ENCODE measurements at places on chromosomes 1 and 21.

DNA sequence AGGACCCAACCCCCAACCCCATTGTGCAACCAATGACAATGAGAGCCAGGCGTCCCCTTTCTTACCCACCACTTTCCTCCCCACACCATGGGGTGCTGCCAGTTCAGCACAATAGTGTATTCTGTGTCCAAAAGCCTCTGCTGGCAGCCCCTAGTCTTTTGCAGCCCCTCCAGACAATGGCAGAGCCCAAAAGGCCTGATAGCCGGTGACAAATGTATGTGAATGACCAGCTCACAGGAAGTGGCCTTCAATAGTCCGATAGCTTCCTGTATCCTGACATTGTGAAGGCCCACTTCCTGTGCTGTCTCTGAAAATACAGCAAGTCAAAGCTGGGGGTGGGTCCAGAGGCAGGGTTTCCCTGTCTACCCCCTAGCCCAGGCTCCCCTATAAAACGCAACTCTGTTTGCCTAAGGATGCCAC, 16.6 kb downstream of the SMIM12 start:
- DNase-seq = no peak

GRCh38 chr1:232669981-232670747, 40.2 kb upstream of the SIPA1L2 start:
- DNase-seq = no peak

- no peak for DNase-seq
Observed at GRCh38 chr1:160325252-160325651, 17.8 kb downstream of the COPA start.

GRCh38 chr1:15826810-15827507, 19.5 kb upstream of the UQCRHL start:
- no peak for DNase-seq

GRCh38 chr1:45047032-45047431, 35.0 kb downstream of the UROD start:
- DNase-seq = no peak

DNA sequence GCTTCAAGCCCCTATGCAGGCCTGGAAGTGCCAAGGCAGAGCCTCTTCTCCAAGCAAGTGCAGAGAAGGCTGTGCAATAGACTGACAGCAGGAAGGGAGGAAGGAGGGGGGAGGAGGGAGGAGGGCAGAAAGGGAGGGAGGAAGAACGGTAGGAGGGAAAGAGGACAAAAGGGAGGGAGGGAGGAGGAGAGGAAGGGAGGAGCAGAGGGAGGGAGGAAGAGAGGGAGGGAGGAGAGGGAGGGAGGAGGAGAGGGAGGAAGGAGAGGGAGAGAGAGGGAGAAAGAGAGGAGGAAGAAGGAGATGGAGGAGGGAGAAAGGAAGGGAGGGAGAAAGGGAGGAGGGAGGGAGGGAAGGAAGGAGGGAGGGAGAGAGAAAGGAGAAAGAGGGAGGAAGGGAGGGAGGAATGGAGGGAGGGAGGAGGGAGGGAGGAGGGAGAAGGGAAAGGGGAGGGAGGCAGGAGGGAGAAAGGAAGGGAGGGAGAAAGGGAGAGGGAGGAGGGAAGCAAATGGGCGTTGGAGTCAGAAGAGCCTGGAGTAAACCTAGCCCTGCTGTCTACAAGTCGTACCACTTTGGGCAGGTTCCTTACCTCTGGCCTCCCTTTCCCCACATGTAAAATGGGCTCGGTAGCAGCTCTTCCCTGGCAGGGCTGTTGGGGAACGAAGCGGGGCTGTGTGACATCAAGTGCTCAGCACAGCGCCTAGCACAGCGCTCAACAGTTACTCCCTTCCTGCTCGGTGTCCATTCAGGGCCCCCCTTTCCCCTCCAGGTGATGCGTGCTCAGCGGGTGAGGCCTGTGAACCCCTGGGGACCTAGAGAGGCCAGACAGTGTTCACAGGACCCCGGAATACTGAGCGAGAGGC, 244.6 kb downstream of the NPHP4 start:
- DNase-seq = no peak

GRCh38 chr1:16138772-16139221, 17.1 kb downstream of the EPHA2 start:
- DNase-seq = no peak

DNA sequence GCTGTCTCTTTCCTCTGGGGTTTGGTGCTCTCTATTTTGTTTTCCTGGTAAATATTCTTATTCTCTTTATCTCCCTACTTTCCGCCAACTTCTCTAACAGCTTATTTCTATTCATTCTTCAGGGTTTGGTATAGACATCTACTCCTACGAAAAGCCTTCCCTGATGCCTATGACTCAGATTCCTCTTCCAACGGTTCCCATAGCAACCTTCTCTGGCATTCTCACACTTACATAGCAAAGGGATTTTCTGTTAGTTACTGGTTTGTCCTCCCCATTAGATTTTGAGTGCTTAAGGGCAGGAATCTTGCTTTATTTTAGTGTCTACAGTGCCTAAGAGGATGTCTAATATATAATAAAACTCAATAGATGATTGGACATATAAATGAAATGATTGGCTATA, 407.6 kb upstream of the DEPDC1 start:
- DNase-seq = no peak

Data from stimulated activated CD4-positive, alpha-beta T cell treated with anti-CD3 and anti-CD28 coated beads, Interleukin-15, amount 100 ng/mL, for 1 hour (primary cell).